ENCODE measurements at places on chromosomes 4 and X. TPM values are rescaled to one million over a fixed set of nuclear protein-coding genes. Genes with fewer than 3 reads are reported as not detected.

Gene SCML1
- 8.1 TPM for total RNA-seq

Gene OCRL
- total RNA-seq = 31.9 TPM

Gene ZRSR2
- 9.7 TPM for total RNA-seq

Gene AMOT
- 18.8 TPM for total RNA-seq

Gene CYSLTR1
- 0.63 TPM for total RNA-seq
